ENCODE measurements at places on chromosomes 7 and 10.

DNA sequence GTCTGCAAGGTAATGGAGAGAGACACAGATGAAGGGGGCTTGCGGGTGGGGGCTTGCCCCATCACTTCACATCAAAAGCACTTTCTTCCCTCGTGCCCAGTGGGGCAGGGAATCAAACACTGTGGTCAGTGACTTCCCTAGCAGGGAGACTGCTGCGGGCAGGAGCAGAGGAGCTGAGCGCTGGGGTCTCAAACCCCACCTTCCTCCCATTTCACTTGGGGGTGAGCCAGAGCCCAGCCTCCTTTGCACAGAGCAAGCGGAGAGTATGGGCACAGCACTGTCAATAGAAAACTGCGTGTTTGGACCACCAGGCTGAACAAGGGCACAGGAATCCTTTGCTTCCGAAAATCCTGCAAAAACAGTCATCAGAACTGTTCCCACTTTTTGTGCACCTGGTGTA is 355.8 kb upstream of the MKI67 start:
- no peak for DNase-seq

DNA sequence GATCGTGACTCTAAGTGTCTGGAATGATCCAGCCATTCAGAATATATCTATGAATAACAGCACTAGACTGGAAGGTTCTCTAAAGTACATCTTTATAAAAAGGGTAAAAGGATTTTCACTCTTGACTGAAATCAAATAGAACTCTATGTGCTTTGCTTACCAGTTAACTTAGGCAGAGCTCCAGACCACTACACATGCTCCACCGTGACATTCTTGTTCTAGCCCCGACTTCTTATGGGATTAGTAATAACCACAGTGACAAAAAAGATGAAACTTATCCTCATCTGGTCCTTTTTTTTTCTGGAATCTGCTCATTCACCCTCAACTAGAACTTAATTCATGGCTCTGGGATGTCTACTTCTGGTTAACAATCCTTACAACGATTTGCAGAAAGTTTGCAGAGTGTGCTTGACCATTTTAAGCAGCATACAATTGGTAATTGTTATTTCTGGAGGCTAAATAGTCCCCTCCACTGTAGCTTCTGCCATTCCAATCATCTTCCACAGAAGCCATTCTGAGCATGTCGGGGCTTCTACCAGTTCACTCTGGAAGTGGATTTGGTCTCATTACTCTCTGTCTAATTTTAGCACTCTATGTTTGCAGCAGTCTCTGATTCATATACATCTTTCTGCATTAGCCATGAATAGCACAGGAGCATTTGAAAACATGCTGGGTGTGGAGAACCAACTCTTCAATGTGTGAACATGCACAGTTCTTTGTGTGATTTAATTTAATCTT is 163.7 kb upstream of the CDC14C start:
- no peak for DNase-seq

DNA sequence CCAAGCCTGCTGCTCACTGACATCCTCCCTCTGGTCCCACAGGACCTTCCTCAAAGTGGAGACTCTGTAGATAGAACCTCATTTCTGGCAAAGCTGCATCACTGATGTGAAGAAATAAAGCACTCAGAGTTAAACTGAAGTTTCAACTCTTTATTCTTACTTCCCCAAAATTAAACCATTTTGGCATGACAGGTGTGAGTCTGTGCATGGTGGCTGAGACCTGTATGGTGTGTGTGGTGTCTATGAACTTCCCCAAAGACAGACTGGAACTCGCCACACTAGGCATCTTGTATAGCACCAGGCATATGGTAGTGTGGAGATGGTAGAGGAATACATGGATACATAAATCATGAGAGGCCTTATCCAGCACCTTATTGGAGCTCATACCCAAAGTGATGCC is 6.6 kb upstream of the WDFY4 start:
- DNase-seq = no peak

GRCh38 chr7:54904986-54905385 is 113.8 kb upstream of the EGFR start:
- DNase-seq = no peak

GRCh38 chr7:66206119-66206933 is 1.2 kb downstream of the TPST1 start:
- DNase-seq = no peak

DNA sequence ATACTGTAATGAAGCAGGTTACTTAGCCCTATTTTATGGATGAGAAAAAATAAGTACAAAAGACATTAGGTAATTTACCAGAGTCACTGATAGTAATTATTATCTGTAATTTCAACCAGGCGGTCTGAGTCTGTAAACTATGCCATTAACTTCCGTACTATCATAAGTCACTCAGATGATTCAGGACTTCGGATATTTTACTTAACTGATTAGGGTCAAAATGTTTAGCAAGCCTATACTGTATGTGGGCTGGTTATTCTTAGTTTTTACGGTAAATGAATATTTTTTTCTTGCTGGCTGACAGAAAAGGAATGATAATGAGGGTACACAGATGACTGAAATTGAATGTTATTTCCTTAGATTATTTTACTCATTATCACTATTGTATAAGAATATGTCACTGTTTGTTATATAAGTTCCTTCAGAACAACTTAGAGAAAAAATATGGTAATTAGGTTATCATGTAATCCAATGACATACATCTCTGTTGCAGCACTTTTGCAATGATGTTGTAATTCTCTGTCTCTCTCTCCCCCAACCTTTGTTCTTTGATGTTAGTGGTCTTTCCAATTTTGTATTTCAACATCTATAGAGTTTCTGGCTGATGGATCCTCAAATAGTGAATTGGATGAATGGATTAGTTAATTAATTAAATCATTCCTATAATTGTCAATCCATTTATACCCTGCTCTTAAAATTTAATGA is 165.6 kb downstream of the ZEB1 start:
- no peak for DNase-seq

DNA sequence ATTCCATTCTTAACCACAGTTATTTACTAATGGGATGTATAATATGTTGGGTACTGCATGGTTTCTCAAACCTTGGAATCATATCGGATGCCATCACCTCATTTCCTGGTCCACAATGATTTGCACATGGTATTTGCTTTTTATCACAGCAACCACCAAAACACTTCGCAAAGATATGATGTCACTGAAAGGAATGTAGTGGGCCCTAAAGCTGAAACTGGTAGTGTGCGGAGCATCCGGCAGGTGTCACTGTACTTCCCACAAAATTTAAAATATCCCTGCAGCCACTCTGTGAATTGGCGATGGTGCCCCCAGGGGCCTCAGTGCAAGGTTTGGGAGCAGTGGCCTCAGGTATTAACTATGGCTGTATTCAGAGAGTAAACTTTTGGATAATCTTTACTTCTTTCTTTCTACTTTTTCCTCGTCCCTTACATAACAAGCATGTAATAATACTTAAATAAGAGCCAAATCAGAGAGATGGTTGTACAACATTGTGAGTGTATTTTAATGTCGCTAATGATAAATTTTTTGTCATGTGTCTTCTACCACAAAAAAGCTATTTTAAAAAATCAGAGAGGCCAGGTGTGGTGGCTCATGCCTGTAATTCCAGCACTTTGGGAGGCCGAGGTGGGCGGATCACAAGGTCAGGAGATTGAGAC is 66.2 kb downstream of the FAM241B start:
- DNase-seq = peak; percentile 49

GRCh38 chr10:53606981-53607380 is 834.4 kb upstream of the MBL2 start:
- DNase-seq = no peak

GRCh38 chr7:19944363-19945120 is 171.1 kb upstream of the TMEM196 start:
- DNase-seq = no peak

GRCh38 chr10:113431398-113432160 is 121.3 kb upstream of the HABP2 start:
- DNase-seq = no peak

DNA sequence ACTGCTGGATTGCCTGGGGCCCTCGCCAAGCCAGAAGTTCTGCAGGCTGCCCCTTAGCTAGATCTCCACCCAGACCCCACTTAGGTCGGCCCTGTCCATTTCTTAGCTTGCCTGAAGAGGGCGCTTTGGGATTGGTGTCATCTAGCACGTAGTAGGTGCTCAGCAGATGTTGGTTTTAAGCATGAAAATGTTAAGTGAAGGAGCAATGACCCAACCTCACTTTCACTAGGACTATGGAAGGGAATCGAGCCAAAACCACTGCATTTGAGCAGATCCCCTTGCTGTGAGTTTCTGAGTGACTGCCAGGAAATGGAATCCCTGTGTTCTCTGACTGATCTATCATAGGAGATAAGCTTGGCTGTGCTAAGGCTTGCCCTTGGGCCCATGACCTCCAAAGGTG is 131.7 kb upstream of the EEPD1 start:
- DNase-seq = no peak

- DNase-seq = no peak
Observed at GRCh38 chr7:129457101-129457500, 22.9 kb downstream of the STRIP2 start.

DNA sequence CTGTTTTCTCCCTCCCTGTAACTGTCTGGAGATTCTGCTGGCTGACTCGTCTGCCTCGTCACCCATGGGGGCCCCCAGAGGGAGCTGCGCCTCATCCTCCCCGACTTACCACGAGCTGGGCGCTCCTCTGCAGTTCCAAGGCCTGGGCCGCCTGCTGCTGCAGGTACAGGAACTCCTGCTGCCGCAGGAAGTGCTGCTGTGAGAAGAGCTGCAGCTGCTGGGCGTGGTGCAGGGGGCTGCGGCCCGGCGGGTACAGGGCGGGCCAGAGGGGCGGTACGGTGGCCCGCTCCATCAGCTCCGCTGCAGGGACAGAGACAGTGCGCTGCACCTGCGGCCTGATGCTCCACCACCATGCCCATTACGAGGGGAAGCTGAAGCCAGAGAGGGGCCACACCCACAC is 47.7 kb downstream of the TNRC18 start:
- no peak for DNase-seq

DNA sequence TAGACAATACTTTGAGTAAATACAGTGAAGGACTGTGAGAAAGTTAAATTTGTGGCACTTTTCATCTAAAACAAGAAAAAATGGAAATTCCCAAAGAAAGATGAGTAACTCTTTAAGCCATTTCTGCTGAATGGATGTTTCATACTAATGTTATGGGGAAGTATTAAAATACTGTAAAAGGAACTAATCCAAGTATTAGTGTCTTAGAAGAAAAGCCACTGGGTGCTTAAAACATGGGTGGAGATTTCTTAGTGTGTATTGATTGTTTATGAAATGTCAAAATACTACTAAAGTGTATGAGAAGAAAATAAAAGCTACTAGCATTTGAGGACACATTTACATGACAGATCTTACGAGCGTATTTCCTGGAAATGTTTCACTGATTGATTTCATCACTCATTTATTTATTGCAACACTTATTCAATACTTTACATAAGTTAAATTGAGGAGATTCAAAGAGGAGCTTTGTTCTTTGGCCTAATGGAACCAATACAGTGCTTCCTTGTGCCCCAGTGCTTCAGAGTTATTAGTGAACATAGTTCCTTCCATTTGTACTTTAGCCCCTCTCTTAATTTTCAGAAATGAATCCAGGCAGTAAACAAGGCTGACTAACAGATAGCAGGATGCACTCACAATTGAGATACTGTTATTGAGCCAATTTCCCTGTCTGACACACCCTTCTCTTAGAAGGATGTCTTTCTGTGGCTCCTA is 155.5 kb upstream of the AHR start:
- DNase-seq = no peak

GRCh38 chr10:17257466-17258321 is 29.7 kb downstream of the VIM start:
- DNase-seq = no peak

DNA sequence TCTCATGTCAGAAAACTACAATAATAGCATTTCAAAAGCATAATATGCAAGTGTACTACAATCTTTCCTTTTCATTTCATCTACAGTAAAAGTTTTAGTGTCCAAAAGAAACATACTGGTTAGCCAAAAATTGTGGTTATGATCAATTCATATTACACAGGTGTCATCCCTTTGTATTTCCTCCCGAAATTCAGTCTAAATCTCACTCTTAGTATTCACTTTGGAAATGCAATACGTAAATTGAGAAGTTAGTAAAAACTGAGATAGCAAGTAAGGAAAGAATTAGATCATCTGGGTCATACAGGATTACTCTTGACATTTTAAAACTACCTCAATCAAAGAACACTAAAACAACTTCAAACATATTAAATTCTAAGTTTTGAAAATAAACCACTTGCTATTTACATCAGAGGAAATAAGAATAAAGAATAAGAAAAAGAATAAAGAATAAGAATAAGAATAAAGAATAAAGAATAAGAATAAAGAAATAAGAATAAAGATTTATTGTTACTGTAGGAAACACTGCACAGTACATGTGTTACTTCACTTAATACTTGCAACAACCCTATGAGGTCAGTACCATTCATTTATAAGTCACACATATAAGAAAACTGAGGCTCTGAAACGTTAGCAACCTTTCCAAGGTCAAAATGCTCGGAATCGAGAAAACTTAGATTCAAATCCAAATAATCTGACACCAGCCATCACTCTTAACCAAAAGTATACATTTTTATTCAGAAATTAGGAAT is 10.5 kb downstream of the SNX13 start:
- DNase-seq = no peak

DNA sequence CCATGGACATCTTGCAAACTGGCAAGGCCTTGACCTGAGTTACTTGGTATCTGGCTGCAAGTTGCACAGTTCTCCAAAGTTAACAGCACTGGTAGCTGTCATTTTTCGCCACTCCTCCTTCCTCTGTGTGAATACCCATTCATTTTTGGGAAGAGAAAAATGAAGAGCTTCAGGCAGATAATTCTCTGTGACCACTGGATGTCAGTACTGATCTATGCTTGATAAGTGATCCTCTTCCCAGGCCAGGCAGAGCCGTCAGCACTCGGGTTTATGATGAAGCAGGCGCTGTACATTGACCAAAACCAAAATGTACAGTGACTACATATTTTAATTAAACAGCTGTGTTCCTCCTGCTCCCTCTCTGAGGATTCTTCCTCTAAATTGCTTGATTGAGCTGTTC is 55.9 kb upstream of the PDZD8 start:
- no peak for DNase-seq
